ENCODE measurements at places on chromosomes 7 and 10.
A peak's percentile ranks its signal among the peaks of the same experiment; 100 is the strongest.

- no peak for DNase-seq
These were observed 976 bp downstream of the NAT16 start for GRCh38 chr7:101179117-101179516.

GRCh38 chr10:3978174-3978573 lies 193.2 kb upstream of the KLF6 start:
- DNase-seq: no peak

DNA sequence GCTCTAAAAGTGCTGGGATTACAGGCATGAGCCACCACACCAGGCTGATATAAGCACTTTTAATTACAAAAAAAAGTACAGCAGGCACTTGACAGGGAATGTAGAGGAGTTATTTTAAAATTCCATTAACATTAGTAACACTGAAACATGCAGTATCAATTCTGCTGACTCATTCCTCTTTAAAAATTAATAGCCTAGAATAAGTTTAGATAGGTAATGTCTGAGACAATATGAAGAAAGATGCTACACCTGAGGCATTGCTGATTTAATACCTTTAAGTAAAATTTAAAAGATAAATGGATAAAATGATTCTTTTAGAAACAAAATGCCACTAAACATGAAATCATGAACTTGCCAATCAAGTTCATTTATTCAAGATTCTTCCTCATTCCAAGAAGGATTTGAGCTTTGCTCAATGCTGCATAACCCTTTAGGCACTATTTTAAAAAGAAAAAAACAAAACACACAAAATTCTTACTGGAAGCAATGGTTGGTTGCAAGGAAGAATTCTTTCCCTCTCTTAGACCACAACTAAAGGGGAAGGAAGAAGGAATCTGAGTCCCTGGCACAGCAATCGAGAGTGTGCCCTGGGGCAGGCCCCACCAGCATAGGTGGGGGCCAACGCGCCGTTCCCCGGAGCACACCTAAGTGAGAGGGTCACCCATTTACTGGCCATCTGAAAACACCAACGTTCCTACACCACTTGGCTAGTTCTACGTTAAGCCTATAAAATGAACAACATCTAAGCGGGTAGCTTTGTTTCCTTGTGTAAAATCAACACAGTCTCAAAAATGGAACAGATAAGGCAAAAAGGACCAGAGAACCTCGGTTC lies 26.6 kb downstream of the ESYT2 start:
- DNase-seq: no peak

- DNase-seq: no peak
These were observed 22.7 kb downstream of the CYP2C19 start for GRCh38 chr10:94785211-94785610.

DNA sequence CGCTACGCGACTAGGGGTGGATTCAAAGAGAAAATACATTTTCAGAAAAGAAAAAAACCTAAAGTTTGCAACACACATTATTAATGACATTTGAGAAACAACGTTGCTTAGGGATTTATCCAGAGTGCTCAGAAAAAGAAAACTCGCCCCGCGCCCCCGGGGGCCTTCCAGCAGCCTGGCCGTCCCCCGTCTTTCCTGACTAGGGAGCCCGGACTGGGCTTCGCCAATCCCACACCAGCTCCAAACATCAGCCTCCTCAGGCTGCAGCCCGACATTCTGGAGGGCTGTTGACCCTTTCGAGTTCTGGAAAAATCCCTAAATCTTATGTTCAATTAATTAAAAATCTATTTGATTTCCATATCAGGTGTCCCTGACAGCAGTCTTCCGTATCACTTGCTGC lies 48.6 kb downstream of the CLEC2L start:
- DNase-seq: no peak

GRCh38 chr10:85946713-85947326 lies 419.8 kb downstream of the GRID1 start:
- no peak for DNase-seq

DNA sequence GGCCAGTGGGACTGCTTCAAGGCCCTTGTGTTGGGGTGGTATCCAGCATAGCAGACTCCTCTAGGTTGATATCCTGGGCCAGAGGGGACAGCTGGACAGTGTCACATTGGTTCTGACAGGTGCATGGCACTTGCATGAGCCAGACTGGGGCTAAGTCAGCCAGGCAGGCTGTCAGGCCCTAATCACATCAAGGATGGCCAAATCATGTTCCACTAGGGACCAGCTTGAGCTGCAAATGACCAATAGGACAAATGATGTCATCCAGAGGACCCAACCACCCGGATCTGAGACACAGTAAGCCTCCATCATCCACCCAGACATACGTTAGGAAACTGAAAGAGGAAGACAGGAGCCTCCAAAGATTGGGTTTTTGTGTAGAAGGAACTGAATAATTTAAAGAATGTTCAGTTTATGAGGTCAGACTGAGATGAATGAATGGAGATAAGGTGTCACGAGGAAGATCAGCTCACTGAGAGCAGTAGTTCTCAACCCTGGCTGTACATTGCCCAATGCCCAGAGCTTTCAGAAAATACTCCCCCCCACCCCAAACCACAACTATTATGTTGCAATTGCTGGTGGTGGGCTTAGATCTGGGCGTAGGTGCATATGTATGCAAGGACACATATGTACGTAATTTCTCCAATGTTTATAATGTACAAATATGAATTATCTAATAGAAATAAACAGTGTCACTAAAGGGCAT lies 75.2 kb upstream of the INHBA start:
- no peak for DNase-seq

DNA sequence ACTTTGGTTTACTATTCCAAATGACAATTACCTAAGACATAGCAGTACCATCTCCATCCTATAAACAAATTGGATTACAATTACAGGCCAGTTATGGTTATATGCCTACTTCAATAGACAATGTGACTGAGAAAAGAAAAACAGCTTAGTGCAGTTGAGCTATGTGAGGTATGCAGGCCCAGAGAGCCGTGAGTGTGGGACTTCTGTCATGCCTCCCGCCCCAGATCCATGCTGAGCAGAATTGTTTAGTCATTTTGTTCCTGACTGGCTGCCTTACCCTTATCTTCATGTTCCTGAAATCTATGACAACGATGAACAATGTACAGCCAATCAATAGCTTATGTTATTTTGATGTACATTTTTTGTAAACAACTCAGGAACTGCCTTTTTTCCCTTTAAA lies 21.7 kb downstream of the LARP4B start:
- no peak for DNase-seq

DNA sequence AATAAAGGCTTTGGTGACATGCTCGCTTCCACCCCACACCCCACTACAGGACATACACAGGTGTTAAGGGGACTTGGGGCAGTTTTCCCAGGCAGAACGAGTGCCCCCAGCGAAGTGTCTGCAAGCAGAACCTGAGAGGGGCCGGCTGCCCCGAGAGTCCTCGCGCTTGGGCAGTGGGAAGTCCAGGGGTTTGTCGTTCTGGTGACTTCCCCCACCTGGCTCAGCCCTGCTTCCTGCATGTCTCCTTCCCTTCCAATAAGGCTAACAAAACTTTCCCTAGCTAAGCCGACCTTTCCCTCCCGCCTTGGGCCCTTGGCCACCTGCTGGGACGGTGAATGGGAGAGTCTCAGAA lies 916 bp downstream of the VWA2 start:
- DNase-seq: no peak

DNA sequence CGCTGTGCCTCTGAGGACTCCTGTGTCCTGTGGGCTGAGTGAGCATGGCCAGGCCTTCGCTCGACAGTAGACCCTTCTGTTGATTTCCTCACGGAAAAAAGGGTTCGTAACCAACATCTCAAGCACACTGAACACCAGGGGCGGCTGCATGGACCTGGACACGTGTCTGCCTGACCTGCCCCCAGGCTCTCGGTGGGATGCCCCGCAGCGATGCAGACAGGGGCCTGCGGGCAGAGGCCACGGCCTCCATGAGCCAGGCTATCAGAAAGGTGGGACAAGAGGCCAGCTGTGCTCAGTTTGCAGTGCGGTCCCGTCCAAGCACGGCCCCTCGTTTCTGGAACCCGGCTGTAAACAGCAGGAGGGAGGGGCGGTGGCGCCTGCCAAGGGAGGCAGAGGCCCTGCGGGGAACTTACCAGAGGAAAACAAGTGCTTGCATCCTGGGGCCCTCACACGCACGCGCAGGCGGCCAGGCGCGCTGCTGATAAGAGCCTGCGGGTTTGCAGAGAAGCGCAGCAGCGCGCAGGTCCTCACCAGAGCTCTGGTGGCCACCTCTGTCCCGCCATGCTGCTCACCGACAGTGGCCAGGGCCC lies 10.6 kb downstream of the GPR146 start:
- DNase-seq: peak; percentile 39

GRCh38 chr7:12647364-12648219 lies 39.8 kb upstream of the ARL4A start:
- no peak for DNase-seq

DNA sequence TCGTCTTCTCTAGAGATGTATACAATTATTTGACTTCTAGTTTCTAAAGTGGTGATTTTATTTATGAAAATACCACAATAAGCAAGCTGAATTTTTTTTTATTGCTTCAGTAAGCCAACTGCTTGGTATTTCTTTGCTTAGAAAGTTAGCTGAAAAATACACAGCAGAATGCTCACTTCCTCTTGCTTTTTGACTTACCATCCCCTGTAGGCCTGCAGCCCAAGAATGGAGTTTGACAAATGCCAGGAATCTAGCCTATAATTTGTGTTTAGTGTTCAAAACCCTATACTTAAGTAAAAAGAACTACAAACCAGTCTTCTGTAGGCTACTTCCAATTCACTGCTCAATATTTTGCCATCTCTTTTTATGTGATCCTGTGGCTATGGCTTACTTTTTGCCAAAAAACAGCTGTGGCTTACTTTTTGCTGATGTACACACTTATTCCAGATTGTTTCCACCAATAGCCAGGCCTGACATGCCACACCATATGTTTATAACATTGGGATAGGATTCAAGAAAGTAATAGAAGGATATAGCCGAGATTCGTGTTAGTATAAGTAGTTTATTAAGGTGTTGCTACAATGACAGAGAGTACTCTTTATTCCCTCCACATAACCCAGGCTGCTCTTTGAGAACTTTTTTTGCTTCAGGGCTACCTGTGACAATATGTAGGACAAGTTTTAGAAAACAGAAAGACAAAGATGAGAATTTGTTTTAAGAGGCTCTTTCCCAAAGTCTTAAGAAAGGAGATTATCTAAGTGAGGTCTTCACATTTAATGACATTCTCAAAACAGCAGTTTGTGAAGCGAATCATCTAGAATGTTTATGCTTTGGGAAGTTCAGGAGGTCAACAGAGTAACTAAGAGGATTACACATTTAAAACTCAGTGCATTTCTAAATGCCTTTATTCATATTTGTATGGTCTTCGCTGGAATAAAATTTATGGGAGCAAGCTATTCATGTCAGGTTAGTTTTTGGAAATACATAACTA lies 263.9 kb upstream of the FZD1 start:
- DNase-seq: no peak

- no peak for DNase-seq
These were observed 129.4 kb downstream of the SLC16A9 start for GRCh38 chr10:59580026-59580863.

- no peak for DNase-seq
These were observed 39.9 kb upstream of the FAM171A1 start for GRCh38 chr10:15411010-15411409.

GRCh38 chr7:159040146-159040545 lies 104.5 kb downstream of the VIPR2 start:
- DNase-seq: no peak

- no peak for DNase-seq
These were observed 237.9 kb upstream of the MYO3A start for GRCh38 chr10:25696013-25696708.

- no peak for DNase-seq
These were observed 152.7 kb upstream of the NRP1 start for GRCh38 chr10:33487014-33487776.

DNA sequence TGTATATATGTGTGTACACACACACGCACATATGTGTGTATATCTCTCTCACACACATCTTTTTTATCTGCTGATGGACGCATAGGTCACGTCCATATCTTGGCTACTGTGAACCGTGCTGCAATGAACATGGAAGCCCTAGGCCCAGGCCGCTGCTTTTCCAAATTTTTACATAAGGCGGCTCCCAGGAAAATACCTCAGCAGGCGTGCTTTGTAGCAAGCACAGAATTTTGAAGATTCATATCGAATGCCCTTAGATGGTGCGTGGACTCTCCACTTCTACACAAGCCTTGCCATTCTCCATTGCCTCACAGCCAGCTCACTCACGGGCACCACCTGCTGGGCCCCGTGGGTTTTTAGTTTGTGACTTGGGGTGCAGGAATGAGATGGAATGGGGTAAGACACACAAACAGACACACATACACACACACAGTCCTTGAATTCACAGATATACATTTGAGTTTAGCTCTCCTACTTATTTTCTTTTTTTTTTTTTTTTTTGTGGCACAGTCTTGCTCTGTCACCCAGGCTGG lies 57.9 kb upstream of the RNF32 start:
- no peak for DNase-seq

GRCh38 chr7:92360387-92360786 lies 86.9 kb upstream of the GATAD1 start:
- no peak for DNase-seq

GRCh38 chr7:99829524-99830160 lies 1.8 kb downstream of the CYP3A43 start:
- DNase-seq: no peak

GRCh38 chr7:100896732-100897608 lies 1.3 kb upstream of the ACHE start:
- DNase-seq: peak; percentile 53

DNA sequence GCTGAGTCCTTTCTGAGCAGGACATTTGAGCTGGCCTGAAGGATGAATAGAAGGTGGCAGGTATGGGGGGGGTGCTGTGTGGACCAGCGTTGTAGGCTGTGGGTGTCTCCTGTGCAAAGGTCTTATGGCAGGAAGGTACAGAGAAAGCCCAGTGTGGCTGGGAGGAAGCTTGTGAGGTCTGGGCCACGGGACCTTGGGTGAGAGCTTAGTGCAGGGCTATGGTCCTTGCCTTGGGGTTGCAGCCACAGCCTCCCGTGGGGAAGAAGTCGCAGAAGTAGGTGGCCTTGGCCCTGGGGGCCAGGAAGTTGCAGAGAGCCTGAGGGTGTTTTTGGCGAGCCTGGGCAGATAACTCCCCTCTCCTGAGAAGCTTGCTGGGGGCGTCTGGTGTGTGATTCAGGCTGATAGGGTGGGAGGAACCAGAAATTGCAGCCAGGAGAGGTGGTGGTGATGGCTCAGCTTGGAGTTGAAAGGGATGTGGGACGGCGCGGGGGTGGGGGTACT lies 172.0 kb upstream of the TNRC18 start:
- no peak for DNase-seq

DNA sequence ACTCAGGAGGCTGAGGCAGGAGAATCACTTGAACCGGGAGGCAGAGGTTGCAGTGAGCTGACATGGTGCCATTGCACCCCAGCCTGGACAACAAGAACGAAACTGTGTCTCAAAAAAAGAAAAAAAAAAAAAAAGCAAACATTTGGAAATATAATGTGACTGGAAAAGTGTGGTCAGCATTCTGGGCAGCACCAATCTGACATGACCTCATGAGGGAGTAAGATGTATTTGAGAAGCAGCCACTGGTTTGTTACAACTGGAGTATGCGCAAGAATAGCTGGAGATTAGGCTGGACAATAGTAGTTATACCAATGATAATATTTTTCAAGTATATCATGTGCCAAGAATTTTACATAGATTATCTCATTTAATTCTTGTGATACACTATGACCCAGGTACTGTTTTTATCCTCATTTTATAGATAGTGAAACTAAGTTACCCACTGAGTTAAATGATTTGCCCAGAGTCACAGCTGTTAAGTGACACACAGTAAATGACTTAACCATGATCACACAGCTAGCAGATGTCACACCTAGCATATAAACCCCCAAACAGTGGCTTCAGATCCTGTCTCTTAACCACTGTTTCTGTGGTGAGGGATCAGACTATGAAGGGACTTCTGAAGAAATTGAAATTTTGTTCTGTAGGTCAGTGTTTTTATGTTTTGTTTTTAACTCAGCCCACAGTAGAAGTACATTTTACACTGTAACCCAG lies 11.1 kb downstream of the MCU start:
- no peak for DNase-seq

All from activated CD4-positive, alpha-beta T cell treated with anti-CD3 and anti-CD28 coated beads, Interleukin-2, amount 50 U/mL, for 4 hours (primary cell).